ENCODE measurements at places on chromosomes 2 and 18.
A peak's percentile ranks its signal among the peaks of the same experiment; 100 is the strongest.

- no peak for DNase-seq
Observed at GRCh38 chr2:233385489-233386044, 31.3 kb downstream of the DGKD start.

- no peak for DNase-seq
Observed at GRCh38 chr2:130762031-130762909, 6.9 kb downstream of the AMER3 start.

GRCh38 chr2:112832841-112833638, 3.5 kb downstream of the IL1B start:
- no peak for DNase-seq

DNA sequence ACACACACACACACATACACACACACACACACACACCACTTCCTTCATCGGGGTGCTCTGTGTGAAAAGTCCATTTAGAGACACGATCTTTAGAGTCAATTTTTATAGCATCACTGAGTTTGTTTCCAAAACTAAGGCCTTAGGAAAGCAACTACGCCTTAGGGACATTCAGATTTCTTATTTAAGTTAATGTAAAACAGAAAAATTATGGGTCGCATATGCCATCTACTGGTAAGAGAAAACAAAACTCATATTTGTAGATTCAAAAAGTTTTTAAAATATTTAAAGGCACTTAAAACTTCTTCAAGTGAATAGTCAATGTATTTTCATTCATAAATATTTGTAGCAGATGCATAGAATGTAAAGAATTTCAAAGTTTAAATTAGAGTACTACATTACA, 166.2 kb downstream of the ATAD2B start:
- DNase-seq: peak; percentile 43

DNA sequence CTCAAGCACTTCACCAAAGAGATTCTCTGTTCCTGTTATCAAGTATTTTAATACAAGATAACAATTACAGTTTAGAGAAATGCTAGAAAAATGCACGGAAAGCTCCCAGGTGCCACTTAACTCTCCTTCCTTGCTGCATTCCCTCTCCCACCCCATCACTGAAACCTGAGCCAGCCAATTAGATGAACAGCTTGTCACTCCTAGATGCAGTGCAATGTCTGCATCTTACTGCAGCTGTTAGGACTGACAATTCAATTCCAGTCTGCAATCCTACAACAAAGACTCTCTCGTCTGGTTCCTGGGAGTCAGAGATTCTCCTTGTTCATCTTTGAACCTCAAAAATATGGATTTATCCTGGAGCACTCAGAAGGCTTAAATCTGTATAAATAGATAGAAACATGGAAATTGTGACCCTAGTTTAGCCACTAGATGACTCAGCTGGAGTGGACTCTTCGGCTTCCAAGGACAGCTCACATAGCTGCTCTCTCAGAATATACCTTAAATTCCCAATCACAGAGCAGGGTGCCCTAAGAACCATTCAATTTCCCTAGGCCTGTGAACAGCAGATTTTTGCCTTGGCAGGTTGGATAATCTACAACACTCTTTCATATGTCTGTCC, 311.1 kb downstream of the NRXN1 start:
- DNase-seq: peak; percentile 70

DNA sequence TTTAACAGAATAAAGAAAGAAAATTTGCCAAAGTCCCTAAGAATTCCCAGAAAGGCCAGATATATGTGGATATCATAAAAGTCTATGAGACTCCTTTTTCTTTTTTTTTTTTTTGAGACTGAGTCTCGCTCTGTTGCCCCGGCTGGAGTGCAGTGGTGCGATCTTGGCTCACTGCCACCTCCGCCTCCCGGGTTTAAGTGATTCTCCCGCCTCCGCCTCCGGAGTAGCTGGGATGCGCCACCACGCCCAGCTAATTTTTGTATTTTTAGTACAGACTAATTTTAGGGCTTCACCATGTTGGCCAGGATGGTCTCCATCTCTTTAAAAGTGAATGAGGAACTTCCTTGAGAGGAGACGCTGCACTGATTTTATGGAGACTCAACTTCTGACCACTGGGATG, 335.2 kb downstream of the FBXO15 start:
- DNase-seq: no peak

DNA sequence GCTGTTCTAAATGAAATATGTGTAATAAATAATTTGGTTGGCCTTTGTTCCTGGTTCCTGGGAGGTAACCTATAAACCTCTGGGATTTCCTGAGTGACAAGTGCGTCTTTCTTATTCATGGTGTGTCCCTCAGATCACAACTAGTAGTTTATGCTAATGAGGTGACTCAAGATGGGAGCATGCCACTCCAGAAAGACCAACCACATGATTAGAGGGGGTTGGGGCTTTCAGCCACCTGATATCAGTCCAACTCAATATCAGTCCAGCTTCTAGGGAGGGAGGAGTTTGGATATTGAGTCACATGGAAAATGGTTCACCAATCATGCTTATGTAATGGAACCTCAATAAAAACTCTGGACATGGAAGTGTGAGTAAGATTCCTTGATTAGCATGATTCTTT, 96.6 kb downstream of the QPCT start:
- no peak for DNase-seq

GRCh38 chr18:44696892-44697291, 16.2 kb downstream of the SETBP1 start:
- DNase-seq: no peak

- no peak for DNase-seq
Observed at GRCh38 chr2:136114382-136114781, 3.6 kb downstream of the CXCR4 start.

DNA sequence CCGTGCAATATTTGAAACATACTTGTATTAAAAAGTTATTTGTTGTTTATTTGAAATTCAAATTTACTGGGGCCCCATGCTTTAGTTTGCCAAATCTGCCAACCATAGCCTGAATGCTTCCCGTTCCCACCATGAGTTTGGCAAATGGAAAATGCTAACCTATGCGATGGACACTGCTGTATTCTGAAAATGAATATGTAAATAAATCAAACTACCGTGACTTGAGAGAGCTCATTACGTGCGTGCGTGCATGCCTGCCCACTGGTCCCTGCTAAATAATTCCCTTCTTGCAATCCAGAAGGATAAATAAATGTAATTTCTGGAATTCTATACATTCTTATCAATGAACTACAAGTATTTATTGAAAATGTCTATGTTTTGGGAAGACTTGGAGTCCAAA, 3.2 kb downstream of the BOD1L2 start:
- peak; percentile 27 for DNase-seq

- no peak for DNase-seq
Observed at GRCh38 chr18:25111377-25112288, 240.3 kb downstream of the ZNF521 start.

DNA sequence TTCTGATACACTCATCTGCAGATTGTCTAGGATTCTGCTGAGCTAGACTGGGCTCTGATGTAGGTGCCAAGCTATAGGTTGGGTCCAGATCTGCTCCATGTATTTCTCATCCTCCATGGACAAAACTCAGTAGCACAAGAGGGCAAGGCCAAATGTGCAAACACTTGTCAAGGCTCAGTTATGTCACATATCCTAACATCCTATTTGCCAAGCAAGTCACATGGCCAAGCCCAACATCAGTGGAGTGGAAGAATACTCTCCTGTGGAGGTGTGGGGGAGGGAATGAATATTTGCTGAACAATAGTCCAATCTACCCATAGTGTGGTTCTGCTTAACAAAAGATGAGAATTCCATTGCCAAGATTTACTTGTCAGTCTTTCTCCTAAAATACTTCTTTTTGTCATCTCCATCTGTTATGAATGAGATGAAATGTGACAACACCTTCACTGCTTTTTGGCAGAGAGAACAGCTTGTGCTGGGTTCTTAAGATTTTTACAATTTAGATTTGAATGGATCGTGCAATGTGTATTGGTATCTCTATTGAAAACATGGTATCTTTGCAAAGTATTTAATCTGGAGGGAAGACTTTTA, 89.9 kb downstream of the OXER1 start:
- DNase-seq: no peak

DNA sequence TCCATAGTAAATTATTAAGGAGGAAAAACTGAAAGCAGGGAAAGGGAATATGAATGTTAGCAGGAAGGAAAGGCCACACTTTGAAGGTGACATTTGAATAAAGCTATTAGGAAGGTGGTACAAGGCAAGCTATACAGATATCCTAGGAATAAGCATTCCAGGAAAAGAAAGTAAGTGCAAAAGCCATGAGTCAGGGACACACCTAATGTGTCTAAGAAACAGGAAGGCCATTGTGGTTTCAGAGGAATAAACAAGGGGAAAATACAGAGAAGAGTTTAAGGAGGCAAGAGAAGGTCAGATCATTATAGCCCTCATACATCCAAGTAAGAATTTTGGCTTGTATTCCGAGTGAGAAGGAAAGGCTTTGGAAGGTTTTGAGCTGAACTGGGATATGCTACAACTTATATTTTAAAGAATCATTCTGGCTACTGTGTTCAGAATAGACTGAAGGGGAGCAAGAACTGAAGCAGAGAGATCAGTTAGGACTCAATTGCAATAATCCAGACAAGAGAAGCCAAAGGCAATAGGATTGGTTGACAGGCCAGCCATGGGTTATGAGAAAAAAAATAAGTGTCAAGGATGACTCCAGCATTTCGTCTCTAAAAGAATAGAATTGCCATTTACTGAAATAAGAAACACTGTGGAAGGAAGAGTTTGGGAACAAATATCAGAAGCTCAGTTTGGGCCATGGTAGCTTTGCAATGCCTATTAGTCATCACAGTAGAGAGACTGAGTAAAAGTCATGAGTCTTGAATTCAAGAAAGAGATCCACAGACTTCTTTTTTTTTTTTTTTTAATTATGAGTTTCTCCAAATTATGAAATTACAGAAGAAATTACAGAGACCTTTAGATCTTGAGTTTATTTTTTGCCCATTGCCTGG, 11.3 kb downstream of the RAD51AP2 start:
- DNase-seq: no peak

DNA sequence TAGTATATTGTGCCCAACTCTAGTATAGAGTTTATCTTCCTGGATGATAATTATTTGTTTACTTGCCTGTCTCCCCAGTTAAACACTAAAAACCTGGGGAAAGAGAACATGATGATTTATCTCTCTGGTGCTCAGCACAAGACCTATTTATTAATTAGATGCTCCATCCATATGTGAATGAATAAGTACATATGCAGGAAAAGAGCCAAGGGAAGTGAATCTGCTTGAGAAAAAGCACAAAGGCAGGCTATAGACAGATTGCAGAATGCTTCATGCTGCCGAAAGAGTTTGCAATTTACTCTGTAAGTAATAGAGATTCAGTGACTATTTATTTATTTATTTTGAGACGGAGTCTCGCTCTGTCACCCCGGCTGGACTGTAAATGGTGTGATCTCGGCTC, 37.3 kb upstream of the MFF start:
- DNase-seq: no peak

GRCh38 chr2:206570199-206570598, 72.1 kb upstream of the FAM237A start:
- no peak for DNase-seq

- no peak for DNase-seq
Observed at GRCh38 chr2:9914384-9915065, 37.0 kb upstream of the GRHL1 start.

DNA sequence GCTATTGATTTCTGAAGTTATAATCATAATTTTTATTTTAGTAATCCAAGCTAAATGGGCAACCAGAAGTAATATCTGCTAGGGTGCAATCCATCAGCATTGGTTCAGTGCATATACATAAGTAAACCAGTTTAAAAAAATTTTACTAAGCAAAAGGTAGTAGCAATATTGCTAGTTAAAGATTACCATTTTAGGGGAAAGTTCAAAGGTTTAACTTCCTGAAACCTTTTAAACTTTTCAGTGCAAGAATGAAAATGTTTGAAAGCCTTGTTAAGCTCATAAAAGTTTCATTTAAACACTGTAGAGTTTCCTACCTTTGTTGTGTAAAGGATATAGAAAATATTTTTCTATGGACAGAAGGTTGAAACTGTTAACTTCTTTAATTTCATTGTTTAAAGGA, 31.0 kb upstream of the EPB41L5 start:
- DNase-seq: no peak

DNA sequence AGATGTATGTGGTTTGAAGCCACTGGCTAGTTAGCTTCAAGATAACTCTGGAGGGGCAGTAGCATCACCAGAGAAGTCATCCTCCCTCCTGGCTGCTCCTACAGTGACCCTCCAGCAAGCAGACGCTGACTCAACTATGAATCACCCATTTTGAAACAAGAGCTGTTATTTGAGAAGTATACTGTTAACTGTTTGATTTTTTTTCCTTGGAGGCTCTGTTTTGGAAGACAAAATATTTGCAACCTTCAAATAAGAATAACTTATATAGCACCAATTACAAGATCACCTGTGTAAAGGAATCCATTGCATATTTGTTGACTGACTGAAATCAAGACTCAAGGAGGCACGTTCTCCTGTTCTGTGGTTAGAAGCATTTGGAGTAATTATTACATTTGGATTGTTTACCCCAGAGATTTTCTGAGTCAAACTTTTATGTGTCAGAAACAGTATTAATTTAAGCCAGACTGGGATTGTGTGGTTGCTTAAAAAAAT, 313.8 kb downstream of the MTX2 start:
- DNase-seq: no peak

- DNase-seq: no peak
Observed at GRCh38 chr2:102155703-102156515, 13.4 kb downstream of the IL1R1 start.

GRCh38 chr2:63569740-63570139, 18.5 kb downstream of the WDPCP start:
- no peak for DNase-seq

GRCh38 chr2:45412754-45413379, 198.2 kb downstream of the SRBD1 start:
- DNase-seq: peak; percentile 31

DNA sequence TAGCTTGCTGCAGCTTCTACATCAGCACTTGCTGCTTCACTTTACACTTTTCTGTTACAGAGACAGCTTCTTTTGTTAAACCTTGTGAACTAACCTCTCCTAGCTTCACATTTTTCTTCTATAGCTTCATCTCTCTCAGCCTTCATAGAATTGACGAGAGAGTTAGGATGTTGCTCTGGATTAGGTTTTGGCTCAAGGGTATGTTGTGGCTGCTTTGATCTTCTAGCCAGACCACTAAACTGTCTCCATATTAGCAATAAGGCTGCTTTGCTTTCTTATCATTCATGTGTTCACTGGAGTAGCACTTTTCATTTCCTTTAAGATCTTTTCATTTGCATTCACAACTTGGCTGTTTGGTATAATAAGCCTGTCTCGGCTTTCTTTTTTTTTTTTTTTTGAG, 46.3 kb upstream of the GRB14 start:
- DNase-seq: no peak

- no peak for DNase-seq
Observed at GRCh38 chr18:25112821-25113434, 239.0 kb downstream of the ZNF521 start.

DNA sequence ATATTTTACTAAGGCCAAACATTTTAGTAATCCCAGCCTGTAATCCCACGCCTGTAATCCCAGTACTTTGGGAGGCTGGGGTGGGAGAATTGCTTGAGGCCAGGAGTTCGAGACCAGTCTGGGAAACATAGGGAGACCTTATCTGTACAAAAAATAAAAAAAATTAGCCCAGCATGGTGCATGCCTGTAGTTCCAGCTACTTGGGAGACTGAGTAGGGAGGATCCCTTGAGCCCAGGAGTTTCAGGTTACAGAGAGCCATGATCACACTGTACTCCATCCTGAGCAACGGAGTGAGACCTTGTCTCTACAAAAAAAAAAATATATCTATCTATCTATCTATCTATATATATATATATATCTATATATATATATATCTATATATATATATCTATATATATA, 19.1 kb downstream of the KLHL23 start:
- DNase-seq: no peak

All from NCI-H2081 (cell line).